ENCODE measurements at places on chromosomes 7 and 10.

DNA sequence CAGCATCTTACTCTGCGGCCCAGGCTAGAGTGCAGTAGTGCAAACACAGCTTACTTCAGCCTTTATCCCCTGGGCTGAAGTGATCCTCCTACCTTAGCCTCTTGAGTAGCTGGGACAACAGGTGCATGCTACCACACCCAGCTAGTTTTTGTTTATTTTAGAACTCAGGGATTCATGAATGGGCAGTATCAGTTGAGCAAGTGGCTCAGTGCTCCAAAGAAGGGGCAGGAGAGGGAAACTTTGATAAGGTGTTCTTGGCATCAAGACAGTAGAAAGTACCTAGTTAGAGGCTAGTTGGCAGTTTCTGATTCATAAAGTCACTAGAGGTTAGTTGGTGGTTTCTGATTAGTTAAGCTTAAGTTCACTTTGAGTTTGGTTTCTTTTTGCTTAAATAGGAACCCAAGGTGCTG, 18.4 kb downstream of the TRIM24 start:
- DNase-seq, result no peak

DNA sequence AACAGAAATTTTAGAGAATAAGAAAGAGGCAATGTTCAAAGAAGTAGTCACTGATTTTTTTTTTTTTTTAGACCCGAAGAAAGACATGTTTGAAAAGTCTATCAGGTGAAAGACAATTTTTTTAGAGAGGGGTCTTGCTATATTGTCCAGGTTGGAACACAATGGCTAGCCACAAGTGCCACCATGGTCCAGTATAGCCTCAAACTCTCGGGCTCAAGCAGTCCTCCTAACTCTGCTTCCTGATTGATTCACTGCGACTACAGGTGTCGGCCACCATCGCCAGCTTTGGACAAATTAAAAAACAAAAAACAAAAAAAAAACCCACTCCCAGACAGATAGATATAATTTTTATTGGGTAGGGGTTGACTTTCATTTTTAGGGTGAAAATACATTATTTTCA, 22.3 kb downstream of the FAM149B1 start:
- no peak for DNase-seq

DNA sequence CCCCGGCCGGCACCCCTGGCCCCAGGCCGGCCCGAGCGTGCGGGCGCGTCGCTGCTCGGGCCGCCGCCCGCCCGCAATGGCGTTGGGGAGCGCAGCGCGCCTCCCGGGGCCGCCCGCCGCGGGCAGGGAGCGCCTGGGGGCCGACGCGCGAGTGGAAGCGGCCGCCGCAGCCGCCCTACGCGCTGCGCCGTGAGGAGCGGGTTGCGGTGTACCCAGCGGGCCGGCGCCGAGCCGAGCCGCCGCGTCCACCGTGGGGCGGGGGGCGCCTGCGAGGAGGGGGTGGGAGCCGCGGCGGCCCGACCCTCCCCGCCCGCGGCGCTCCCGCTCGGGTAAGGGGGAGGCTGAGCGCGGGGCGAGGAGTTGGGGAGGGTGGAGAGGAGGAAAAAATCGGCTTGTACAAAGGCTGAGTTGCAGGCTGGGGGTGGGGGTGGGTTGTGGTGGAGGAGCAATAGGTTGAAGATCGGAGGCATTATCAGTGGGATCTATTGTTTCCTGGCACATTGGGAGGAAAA, 473 bp downstream of the PPP1R9A start:
- DNase-seq, result no peak

DNA sequence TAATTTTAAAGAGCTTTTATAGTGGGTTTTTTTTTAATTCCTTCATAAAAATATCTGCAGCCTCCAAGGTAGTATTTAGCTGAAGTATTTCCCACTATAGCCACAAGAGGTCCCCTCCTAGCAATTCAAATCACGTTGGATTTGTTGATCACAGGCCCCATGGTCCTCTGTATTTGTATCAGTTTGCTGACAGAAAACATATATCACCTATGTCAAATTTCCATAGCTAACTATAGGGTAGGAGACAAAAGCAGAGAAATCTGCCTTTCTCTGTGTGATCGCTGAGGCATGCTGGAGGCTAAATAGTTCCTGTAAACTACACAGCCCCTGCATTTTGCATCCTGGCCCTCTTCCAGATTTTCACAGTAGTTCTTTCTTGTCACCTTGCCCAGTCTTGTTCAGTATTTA, 1.7 kb upstream of the CTNNA3 start:
- no peak for DNase-seq

DNA sequence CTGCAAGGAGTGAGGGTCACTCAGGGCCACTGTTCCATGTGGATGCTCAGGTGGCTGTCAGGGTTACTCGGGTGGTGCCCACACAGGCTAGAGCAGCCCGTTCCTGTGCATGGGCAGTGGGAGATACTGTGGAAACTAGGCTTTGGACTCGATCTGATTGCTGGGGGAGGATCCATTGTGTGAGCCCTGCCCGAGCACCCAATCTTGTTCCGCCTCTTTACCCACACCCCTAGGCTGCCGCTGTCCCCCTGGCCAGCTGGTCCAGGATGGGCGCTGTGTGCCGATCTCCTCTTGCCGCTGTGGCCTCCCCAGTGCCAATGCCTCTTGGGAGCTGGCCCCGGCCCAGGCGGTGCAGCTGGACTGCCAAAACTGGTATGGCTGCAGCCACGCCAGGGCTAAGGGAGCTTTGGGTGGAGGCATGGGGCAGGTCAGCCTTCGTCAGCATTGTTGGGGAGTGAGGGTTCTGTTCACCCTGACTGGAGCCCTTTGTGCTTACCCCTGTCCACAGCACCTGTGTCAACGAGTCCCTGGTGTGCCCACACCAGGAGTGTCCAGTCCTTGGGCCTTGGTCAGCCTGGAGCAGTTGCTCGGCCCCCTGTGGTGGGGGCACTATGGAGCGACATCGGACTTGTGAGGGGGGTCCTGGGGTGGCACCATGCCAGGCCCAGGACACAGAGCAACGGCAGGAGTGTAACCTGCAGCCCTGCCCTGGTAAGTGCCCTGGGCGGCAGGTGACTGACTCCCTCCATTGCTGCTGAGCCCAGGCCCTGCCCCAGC, 12.4 kb upstream of the ZNF862 start:
- no peak for DNase-seq

GRCh38 chr7:73985737-73986141, 42.2 kb upstream of the ELN start:
- DNase-seq, result no peak

- DNase-seq, result no peak
Measured at GRCh38 chr7:127504715-127505114, 80.7 kb downstream of the GCC1 start.

DNA sequence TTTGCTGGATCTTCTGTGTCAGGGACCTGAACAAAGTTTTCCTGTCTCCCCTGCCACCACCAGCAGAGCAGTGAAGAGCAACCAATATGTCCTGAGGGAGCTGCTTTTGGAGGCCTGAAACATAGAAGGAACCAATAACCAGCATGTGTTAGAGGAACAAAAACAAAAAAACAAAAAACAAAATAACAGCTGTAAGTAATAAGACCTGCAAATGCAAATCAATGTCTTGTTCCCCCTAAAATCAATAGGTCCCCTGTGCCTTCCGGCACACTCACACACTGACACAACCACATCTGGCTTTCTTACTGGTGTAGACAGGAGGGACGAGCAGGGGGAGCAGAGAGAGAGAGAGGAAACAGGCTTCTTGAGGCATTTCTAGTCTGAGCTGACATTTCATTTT, 94.1 kb downstream of the NRG3 start:
- DNase-seq, result no peak

DNA sequence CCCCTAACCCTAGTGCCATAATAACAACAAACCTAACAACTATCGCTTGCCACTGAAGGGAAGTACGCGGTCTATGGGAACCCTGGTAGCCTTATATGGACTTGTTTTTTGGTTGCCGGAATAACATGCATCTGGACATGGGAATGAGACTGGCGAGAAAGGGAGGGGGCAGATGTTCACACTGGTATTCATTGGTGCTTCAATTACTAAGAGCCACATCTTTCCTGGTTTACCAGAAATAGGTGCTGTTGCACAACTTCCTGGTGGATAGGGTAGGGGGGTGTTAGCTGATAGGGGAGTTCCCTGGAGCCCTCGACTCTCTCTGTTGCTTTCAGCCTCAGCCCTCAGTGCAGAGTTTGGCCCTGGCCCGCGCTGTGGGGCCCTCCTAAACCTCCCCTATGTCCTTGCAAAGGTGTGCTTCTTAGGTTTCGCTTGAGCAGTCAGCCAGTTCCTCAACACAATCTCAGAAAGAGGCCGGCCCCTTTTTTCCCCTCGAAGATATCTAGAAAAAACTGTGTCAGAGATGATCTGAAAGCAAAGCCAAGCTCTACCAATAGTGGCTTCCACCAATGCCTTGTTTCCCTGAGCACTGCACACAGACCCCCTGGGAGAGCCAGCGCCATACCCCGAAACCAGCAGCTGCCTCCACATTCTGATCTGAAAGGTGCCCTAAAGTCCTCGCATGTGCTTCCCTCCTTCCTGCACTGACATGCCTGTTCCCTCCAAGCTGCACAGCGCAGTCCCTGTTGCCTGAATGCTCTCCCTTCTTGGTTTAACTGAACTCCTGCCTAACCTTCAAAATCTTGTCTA, 13.5 kb downstream of the TBXAS1 start:
- DNase-seq, result no peak

DNA sequence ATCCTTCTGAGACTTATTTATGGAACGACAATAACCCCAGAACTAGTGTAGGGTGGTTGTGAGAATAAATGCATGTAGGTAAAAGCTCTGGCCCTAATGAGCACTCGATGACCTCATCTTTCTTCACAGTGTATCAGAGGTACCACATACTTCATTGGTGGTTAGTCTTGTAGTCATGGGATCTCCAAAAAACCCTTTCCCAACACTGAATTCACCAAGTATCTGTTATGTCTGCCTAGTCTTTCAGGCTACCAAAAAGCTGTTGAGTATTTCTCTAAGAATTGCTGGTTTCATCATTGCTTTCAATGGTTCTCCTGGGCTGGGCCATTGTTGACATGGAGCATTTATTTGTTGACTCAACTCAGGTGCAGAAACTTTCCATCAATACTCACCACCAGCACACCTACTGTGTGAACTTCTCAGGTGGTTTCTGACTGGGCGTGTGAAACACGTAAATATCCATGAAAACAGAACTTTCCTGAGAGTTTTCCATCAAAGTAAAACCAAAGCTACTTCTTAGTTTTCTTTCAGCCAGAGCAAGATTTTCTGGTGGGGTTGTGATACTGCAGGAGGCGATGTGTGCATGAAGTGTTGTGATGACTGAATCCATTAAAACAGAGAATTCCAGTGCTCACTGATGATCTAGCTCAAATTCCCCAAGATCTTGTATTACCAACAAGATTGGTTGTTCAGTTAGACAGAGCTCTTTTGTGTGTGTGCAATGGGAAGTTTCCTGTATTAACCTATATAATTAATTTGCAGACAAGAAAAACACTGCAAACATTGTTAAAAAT, 51.4 kb upstream of the SLC35B4 start:
- DNase-seq, result no peak

DNA sequence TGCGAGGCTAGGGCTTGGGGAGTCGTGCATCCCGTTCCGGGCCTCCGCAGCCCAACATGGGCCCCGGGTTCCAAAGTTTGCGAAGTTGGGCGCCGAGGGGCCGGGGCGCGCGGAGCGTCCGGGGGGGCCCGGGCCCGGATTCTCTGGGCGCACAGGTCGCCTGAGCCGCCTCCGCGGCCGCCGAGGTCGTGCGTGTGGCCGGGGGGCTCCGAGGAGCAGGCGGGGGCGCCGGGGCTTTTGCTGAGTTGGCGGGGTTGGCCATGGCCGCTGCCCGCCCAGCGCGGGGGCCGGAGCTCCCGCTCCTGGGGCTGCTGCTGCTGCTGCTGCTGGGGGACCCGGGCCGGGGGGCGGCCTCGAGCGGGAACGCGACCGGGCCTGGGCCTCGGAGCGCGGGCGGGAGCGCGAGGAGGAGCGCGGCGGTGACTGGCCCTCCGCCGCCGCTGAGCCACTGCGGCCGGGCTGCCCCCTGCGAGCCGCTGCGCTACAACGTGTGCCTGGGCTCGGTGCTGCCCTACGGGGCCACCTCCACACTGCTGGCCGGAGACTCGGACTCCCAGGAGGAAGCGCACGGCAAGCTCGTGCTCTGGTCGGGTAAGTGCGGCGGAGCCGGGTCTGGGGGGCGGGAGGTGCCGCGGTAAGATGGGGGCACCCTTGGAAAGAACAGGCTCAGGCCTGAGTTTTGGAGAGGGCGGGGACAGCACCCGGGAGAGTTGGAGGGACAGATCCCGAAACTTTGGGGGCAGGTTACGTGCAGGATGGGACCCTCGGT, 643 bp downstream of the SMO start:
- DNase-seq, result no peak

- DNase-seq, result no peak
Measured at GRCh38 chr10:111856631-111857030, 326.9 kb downstream of the GPAM start.

DNA sequence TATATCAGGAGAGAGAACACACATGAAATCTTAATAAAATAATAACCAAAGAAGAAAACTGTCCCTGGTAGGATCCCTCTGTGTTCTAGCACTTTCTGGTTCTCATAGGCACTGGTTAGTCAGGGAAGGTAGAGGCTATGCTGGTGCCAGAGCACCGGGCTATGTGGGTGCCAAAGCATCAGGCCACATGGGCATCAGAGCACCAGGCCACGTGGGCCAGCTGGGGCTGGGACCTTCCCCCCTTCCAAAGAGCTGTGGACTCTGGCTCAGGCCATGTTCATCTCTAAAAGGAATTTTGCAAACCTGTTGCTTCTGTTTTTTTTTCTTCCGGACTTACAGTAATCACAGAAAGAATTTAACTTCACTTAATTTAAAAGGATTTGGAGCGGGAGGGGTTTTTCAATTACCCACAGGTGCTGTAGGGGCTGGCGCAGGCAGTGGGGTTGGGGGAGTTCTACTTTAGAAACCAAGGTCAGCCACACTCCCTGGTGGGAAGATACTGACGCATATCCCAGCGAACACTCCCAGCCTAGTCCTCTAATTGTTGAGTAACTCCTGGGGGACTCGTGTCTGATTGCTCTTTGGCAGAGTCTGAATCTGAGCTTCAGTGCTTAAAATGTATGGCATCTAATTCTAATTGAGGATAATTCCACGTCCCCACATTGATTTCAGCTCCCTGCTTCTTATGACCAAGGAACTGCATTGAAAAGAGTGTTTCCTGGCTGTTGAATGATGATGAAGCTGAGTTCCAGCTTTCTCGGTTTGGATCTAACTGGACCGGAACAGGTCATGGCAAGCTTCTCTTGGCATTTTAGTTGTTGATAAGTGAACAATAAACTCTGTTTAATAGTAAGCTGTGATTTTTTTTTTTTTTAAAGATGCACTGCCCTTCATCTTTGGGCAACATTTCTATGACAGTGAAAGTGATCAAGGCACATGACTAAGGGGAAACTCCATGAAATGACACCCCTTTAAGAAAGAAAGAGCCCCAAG, 110.7 kb upstream of the FZD8 start:
- no peak for DNase-seq

DNA sequence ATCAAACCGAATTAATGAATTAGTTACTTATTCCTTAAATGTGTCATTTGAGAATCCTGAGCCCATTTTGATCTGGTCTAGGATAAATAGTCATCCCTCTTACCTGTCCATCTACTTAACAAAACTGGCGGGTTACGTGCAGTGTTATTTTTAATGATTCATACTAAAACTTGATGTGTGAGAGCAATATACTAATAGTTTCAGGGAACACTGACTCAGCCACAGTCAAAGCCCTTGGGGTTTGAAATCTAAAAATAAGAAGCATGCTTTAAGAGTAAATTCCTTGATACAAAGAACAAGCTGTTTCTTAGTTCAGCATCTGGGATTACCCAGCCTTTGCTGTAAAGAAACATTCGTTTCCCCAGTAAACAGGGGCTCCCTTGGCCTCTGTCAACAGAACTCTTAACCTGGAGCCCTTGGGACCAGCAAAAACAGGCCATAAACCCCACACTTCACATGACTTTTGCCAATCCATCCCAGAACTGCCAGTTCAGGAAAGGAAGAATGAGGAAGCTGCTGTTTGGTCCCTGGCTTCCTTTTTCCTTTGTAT, 370.6 kb upstream of the IGFBP3 start:
- no peak for DNase-seq

All from activated B cell treated with CpG ODN at 0.5 μM for 24 hours (primary cell).